Naive thymus-derived CD8-positive, alpha-beta T cell (primary cell): ENCODE measurements at places on chromosomes 5 and 9. TPM values are rescaled to one million over a fixed set of nuclear protein-coding genes. Genes with fewer than 3 reads are reported as not detected.

Gene SEMA5A
- total RNA-seq: not detected

Gene SPATA31D4
- not detected for total RNA-seq

GRCh38 chr5:128083811-128084227 is 253 bp downstream of the SLC12A2 start:
- DNase-seq: no peak

GRCh38 chr5:94501365-94501764 is 117.0 kb downstream of the KIAA0825 start:
- DNase-seq: no peak

Gene RPL37
- 2,435 TPM for total RNA-seq

DNA sequence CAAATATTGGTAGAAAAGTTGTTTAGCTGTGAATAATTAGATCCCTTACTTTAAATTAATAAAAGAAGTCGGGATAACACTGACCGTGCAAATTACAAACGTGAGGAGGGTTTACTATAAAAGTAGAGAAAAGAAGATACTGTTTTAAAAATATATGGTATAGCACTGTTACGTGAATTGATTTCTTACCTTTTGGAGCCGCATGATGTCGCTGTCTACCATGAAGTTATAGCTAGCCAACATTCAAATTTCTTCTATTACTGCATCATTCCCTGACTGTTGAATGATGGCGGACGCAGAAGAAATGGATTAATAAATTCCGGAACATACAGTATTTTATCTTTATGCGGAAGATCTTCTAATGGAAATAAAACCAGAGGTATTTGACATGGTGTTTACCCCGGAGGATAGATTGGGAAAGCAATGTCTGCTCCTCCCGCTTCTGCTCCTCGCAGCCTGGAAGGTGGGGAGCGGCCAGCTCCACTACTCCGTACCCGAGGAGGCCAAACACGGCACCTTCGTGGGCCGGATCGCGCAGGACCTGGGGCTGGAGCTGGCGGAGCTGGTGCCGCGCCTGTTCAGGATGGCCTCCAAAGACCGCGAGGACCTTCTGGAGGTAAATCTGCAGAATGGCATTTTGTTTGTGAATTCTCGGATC is at the start of gene PCDHA6:
PCDHA6 (plus strand) TSS at position 257 of the 658 bp plus-strand sequence; CDS start at position 389, 132 bp downstream.
- DNase-seq: no peak
